ENCODE measurements at places on chromosomes 2 and 18.

DNA sequence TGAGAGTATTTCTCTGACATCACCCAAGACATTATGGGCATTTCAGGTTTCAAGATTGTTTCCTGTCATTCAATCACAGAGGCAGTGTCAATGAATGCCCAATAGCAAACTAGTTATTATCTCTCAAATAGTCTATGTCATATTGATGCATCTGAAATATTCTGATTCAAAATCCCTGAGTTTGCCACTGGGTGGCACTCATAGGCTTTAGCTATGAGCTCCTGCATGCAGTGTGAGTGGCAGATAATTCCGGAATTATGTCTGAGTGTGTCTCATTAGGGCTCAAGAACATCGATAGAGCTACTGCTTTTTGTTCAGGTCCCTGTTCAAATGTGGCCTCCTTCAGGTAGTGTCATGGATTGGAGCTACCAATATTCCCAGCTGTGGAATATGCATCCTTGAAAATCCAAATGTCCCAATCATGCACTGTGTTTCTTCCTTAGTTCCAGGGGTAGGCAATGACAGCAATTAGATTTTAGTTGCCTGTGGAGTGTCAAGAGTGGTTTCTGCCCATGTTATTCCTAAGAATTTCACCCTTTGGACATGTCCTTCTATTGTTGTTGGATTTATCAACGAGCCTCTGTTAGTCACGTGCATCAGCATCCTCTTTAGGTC is 7.8 kb upstream of the OR6B3 start:
- peak; percentile 54 for DNase-seq

DNA sequence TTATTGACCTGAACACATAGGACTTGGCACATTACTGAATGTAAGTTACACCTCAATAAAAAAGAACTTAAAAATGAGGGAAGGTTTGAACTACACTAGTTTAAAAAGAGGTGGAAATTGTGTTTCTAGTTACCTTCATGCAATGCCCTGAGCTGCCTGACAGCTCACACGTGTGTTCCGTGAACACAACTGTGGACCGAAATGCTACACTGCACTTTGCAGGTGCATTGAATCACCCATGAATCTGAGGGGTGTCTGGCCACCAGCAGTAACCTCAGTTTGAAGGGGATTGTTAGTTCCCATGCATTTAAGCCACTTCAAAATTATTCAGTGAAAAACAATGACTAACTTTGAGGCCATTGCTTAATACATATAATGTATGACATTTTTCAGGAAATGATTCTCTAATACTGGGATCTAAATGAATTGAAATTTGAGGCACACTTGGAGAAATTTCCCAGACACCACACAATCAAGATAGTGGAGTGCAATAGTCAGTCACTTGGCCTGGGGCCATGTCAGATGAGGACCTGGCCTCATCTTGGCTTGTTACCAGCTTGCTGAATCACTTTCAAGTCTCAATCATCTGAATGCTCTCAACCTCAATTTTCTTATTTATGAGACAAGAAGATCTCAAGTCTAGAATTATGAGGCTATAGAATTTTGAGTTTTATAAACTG is 59.3 kb downstream of the MYL12B start:
- DNase-seq, result no peak

GRCh38 chr2:176099159-176099727 is 352 bp upstream of the HOXD12 start:
- DNase-seq, result no peak

- no peak for DNase-seq
These were observed 22.2 kb downstream of the BIN1 start for GRCh38 chr2:127084611-127085316.

- no peak for DNase-seq
These were observed 1.6 kb upstream of the TWIST2 start for GRCh38 chr2:238846378-238846627.

DNA sequence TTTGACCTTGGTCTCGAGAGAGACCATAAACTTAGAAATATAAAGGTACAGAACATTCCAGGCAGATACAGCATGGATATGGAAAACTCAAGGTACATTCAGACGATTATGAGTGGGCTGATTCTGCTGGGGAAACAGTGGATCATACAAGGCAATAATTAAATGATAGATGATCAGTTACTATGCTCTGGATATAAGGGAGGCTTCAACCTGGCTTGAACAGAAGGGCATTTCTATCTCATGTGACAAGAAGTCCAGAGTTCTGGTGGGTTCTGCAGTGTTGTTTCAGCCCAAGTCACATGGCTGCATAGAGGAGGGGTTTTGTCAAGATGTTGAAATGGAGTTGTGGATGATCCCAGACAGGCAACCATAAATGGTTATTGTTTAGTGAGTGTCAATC is 23.5 kb downstream of the MYO5B start:
- no peak for DNase-seq

GRCh38 chr2:217714287-217714751 is 288.5 kb downstream of the TNS1 start:
- DNase-seq, result peak; percentile 61

DNA sequence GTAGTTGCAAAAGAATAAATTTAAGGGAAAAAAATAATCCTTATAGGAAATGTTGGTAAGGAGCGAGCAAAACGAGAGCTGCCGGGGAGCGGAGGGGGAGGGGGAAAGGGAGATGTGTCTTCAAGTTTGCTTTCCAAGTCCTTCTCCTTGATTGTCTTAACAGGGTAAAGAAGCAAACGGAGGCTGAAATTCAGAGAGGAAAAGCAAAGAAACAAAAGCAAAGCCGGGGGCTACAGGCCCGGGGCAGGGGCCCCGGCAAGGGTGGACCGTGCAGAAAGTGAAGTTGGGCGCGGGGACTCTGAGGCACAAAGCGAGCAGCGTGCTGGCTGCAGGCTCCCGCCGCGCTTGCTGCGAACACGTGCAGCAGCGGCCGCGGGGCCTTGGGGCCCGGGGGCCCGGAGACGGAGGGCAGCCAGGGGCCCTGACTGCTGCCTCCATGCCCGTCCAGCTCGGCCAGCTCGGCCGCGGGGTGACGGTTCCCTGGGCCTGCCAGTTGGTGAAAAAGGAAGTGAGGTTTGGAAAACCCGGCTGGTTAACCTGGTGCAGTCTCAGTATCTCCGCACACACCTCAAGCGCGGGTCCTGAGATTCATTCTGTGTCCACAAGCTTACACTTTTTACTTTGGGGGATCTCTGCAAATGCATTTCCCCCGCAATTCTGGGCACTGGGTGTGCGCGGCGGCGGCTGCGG is 4.1 kb downstream of the BCL11A start:
- DNase-seq, result peak; percentile 77

- DNase-seq, result no peak
These were observed 14.9 kb downstream of the ATOH8 start for GRCh38 chr2:85768713-85769112.

- no peak for DNase-seq
These were observed 25.5 kb downstream of the LNPK start for GRCh38 chr2:175976391-175977157.

DNA sequence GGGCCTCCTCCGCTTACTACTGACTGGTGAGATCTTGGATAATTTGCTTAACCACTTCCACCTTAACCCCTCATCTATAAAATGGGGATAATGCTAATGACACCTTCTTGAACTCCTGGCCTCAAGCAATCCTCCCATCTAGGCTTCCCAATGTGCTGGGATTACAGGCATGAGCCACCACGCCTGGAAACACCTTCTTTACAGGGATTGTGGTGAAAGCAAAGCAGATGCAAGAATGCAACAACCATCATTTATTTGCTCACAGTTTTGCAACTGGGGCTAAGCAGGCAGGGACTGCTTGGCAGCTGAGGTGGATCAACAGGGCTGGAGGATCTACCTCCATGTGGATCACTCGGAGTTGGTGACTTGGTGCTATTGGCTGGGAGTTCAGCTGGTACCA is 76.2 kb upstream of the ZNF532 start:
- DNase-seq, result no peak

DNA sequence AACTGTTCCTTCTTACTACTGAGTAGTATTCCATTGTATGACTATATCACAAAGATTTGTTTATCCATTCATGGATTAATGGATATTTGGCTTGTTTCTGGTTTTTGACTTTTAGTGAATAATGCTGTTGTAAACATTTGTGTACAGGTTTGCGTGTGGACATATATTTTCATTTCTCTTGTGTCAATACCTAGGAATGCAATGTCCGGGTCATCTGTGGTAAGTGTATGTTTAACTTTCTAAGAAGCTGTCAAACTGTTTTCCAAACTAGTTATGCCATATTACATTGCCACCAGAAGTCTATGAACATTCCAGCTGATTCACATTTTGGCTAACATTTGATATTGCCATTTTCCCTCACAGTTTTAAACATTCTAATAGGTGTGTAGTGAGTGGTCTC is 29.1 kb upstream of the SLC16A14 start:
- no peak for DNase-seq

GRCh38 chr2:109399066-109399465 is 214.7 kb downstream of the SEPTIN10 start:
- DNase-seq, result peak; percentile 77

DNA sequence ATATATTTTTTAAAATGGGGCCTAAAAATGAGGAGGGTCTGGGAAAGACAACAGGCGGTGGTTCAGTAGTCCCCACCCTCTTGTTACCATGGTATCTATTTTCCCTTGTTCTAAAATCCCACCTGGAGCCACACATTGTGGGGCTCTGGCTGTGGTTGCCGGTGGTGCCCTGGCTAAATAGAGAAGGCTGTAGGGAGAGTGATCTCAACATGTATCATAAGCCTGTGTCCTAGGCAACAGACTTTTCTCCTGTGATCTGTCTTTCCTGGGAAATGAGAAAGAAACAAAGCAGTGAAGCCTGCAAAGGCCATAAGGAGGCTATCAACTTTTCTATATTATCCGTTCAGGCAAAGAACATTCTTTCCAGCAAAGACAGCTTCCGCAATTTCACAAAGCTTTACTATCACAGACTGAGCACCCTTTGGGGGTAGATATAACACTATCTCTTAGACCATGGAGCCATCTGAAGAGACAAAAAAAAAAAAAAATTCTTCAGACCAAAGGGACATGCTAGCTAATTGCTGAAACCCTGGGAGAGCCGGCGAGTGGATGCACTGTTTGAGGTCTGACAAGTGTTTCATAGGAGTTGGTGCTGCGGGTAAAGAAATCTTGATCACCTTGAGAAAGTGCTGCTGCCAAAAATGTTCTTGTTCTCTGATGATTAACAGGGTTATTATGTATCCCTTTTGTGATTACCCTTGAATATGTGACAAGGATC is 879.2 kb upstream of the DDX18 start:
- DNase-seq, result no peak

- peak; percentile 51 for DNase-seq
These were observed 44.0 kb downstream of the CPO start for GRCh38 chr2:206983161-206983859.

DNA sequence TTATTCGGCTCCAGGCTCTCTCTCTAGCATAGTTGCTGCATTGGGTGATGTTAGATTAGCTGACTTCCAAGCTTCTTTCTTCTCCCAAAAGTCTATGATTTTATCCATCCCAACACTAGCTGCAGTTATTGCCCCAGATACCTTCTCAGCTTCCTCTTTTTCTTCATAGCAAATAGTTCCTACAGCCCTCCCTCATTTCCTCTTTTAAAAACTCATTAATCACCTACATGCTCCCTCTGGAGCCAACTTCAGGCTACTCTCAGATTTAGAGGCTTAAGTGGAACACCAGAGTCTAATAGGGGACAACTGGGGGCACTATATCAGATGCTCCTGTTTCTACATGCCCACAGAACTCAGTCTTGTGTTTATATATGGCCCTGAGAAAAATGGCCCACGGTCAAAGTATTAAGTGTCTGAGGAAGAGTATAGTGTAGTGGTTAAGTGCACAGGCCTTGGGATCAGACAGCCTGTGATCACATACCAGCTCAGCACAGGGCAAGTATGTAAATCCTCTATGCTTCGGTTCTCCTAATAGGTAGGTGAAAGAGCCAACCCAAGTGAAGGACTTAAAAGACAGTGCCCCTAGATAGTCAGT is 241.9 kb upstream of the SLC14A2 start:
- DNase-seq, result no peak

DNA sequence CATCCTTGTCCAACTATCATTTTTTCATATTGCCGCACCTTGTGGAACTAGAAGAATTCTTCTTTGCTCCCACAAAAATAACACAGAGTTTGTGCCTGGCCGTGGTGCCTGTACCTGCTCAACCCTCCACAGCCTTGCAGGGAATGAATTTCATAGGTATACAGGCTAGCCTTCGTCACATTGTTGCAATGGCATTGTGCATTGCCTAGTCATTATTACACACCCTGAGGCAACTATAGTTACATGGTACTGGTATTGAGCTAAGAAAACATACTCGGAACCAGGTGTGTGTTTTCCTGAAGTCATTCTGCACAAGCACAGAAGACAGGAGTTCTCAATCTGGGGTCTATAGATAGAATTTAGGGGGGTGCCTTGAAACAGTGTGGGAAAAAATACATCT is 188.0 kb upstream of the CTAGE1 start:
- DNase-seq, result no peak

GRCh38 chr2:232502911-232503808 is 15.5 kb upstream of the ECEL1 start:
- peak; percentile 85 for DNase-seq

DNA sequence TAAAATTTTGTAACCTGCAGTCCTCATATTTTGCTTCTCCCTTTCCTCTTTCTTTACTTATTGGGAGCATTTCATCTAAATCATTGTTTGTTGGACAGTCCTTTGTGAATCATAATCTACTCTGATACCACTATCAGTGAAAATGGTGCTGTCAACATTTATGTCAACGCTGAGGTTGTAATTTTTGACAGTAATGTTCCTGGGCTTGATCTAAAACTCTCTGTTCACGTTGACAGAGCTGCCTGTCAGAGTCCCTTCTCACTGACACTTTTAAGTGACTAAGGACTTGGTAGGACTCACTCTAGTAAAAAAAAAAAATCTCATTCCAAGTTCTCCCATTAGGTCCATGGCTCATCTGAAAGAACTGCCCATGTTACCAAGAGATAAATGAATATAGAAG is 1640.8 kb upstream of the PIK3C3 start:
- no peak for DNase-seq

GRCh38 chr18:44708451-44709083 is 27.9 kb downstream of the SETBP1 start:
- no peak for DNase-seq

DNA sequence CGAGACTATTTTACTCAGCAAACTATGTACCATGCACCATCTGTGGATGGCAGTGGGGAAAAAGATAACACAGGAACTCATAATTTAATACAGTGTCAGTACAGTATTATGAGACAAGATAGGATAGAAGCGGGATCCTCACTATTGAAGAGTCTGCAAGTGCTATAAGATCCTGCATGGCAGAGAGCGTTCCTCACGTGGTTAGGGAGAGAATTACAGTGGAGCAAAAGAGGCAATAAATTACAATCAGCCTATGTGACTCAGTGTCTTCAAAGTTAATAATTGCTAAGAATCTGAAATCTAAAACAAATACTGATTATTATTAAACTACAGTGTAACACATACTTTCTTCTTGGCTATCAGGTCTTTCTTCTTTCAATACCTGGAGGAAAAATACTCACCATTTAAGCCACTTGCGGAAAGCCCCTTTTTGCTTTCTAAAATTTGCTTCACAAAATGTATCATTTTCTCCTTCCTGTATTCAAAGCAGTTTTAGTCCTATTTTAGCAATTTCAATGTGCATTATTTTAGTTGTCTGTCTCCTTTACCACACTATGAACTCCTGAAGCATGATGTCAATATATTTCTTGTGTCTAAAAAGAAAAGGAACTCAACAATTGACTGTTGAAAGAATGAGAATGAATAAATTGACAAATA is 342.9 kb downstream of the SPAG16 start:
- DNase-seq, result no peak

- no peak for DNase-seq
These were observed 212.1 kb downstream of the ARL6IP6 start for GRCh38 chr2:152930501-152930900.

- DNase-seq, result no peak
These were observed 6.7 kb downstream of the PELI1 start for GRCh38 chr2:64137567-64137966.

Measured in brain (organoid and tissue), 16 donors.